NCI-H774 (cell line): ENCODE measurements at places on chromosomes 5 and 9.

DNA sequence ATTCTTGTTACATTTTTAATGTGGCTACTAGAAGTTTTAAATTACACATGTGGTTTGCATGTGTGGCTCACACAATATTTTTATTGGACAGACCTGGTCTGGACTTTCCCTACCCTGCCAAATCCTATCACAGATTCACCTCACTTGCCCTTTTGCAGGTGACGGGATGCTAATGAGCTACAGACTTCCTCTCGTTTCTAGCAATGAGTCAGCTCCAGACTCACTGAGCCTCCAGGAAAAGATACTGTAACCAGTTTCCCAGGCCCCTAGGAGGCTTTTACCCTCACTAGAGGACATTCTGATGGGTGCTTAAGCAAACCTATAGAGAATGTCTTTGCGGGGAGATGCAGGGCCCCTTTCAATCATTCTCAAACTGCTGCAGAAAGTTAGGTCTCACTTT is 135.4 kb downstream of the WDR41 start:
- DNase-seq: peak; percentile 34

DNA sequence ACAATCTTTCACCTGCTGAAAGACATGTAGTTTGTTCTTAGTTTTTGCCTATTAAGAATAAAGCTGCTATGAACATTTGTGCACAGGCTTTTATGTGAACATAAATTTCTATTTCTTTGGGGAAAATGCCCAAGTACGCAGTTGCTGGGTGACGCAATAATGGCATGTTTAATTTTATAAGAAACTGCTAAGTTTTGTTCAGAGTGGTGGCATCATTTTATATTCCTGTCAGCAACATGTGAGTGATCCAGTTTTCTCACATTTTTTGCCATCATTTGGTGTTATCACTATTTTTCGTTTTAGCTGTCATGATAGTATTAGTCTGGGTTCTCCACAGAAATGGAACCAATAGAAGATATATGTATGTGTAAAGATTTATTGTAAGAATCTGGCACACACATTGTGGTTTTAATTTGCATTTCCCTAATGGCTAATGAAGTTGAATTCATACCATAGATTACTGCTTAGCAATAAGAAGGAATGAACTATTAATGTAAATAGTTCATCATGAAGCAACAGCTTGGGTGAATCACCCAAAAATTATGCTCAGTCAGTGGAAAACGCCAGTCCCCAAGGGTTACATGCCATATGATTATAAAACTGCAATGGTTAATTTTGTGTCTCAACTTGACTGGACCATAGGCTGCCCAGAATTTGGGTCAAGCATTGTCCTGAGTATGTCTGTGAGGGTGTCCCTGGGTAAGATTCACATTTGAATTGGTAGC is 358.6 kb downstream of the MSX2 start:
- DNase-seq: no peak

DNA sequence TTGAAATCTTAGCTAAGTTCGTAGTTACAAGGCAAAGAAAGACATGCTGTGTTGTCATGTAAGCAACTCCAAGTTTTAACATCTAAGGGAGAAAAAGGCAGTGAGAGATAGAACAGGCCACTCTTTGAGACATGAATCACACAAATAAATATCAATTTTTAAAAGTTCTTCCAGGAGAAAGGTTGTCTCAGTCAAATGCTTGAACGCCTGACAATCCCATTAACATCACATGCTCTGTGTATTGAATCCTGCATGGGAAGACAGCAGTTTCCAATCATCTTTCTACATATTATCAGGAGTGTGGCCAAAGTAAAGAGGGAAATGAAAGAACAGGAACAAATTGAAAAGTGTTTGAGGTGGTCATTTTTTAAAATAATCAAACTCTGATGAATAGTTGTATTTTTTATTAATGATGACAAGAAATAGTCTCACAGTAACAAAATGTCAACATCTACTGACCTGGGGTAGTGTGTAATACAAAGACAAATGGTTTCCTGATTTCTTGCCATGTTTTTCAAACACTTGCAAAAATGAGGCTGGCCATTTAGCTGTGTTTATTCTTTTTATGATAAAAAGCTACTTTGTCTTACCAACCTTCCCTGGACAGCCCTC is 6.4 kb upstream of the C6 start:
- DNase-seq: no peak

- no peak for DNase-seq
Observed at GRCh38 chr9:111825468-111826145, 30.9 kb upstream of the SHOC1 start.

DNA sequence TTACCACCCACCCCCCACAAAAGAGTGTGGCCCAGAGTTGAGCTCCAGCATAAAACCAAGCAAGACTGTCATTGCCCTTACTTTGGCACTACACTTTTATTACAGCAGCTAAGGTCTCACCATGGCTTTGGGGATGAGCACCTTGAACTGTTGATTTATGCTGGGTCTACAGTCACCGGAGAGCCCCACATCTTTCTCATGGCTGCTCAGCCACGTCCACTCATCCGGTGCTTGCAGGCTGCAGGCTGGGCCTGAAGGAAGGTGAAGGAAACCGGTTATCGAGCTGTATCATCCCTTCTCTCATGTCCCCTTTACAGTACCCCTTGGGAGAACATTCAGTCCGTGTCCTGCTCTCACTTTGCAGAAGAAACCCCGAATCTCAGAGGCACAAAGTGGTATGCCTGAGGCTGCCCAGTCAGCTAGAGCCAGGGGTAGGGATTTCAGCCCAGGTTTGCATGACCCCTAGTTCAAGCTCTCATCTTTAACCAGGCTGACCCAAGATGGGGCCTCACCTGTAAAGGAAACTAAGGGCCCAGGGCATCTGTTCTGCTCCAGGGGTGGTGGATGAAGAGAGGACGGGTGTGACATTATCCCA is 11.6 kb downstream of the TMOD1 start:
- no peak for DNase-seq

DNA sequence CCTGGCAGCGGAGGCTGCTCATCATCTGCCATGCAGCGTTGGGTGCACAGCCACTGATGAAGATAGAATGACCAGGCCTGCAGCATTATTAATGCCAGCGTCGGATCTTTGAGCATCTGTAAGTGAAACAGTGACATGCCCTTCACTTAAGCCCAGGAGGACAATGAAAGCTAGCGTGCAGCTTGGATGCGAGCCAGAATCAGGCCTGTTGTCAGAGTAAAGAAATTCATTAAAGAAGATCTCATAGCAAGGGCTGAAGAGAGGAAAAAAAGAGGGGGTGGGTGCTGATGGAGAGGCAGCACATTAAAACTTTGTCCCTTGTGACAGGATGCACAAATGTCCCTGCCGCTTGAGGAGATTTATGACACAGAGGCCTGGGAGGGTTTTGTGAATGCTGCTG is 186.1 kb upstream of the MAST4 start:
- no peak for DNase-seq

GRCh38 chr5:122077366-122078115 is 518 bp downstream of the LOX start:
- peak; percentile 48 for DNase-seq

- DNase-seq: peak; percentile 85
Observed at GRCh38 chr5:139271201-139272027, 22.1 kb upstream of the MATR3 start.

DNA sequence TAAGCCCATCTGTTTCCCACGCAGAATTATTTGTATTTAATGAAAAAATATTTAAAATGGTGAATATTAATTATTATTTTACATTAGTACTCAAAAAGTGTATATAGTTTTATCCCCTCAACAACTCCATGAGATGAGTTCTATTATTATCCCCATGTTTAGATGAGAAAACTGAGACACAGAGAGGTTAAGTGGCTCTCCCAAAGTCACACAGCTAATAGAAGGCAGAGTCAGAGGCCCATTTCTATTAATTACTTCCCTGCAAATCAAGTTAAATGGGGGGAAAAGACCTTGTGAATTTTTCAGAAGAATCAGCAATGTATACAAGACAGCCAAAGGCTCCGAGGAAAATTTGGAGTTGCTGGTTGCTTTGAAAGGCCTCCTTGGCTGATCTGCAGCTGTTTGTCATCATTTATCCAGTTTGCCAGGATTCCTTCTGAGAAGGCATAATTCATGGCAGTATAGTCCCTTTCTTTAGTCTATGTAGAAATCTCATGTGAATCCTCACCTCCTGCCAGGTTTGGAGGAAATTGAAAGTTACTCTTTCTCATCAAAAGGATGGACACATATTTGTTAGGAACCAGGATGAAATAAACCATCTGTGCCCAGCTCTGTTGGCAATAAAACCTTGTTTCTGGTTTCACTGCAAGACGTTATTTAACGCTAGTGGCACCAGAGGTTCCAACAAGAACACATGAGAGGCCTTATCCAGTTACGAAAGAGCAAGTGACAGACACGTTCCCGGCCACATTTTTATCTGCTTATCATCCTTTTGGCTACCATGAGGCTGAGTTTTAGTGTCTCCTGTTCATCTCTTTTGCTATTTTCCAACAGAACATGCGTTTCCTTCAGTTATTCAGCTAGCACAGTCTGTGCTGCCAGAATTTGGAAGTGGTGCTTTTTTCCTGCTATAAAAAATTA is 621 bp downstream of the FYB1 start:
- DNase-seq: no peak

GRCh38 chr5:146463446-146463845 is 16.3 kb downstream of the TCERG1 start:
- DNase-seq: no peak
